ENCODE measurements at places on chromosomes 16 and 17.
A peak's percentile ranks its signal among the peaks of the same experiment; 100 is the strongest.

- no peak for DNase-seq
These were observed 33.7 kb downstream of the TOM1L2 start for GRCh38 chr17:17938388-17939107.

DNA sequence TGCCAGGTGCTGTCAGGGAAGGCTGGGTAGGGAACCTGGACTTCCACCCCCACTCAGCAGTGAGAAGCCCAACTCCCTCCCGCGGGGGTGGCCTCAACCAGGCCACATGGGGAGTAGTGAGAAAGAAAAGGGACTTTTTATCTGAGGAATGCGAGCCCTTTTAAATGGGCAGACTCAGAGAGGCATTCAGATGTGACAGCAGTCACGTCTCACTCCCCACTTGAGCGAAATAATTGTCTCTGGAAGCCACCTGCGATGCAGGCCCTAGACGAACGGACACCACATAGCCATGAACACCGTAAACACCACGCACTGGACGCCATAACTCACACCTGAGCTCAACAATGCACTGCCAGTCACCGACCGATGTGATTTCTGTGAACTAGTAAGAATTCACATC is 11.9 kb upstream of the CD300E start:
- no peak for DNase-seq

- peak; percentile 53 for DNase-seq
These were observed 22.7 kb downstream of the USP22 start for GRCh38 chr17:21019976-21020586.

- no peak for DNase-seq
These were observed 218.8 kb downstream of the IRF8 start for GRCh38 chr16:86117756-86118155.

DNA sequence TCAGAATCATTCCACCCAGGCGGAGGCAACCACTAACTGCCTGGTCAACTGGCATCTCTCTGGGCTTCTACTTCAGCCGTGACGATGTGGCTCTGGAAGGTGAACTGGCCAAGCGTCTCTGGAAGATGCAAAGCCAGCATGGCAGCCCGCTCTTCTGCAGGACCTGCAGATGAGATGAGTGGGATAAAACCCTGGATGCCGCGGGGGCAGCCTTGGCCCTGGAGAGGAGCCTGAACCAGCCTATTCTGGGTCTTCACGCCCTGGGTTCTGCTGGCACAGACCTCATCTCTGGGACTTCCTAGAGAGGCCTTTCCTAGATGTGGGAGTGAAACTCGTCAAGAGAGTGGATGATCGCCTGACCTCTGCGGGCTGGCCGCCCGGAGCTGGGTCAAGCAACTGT is 10.6 kb downstream of the UBB start:
- DNase-seq = no peak

DNA sequence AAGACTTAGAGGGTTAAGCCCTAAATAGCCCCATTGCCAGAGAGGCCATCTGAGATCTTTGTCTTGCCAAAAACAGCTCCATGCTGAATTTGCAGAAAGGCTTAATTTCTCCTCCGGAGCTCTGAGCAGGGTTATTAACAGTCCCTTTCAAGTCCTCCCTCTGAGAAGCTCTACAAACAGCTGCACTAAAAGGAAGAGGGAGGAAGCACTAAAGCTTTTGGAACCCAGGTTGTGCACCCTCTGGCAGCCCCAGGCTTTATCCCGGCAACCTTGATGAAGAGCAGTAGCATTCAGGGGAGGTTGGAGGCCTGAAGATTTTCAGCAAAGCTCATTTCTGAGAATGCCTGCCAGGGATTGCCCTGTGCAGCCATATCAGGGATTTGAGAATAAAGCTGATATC is 554.7 kb downstream of the RBFOX1 start:
- no peak for DNase-seq

DNA sequence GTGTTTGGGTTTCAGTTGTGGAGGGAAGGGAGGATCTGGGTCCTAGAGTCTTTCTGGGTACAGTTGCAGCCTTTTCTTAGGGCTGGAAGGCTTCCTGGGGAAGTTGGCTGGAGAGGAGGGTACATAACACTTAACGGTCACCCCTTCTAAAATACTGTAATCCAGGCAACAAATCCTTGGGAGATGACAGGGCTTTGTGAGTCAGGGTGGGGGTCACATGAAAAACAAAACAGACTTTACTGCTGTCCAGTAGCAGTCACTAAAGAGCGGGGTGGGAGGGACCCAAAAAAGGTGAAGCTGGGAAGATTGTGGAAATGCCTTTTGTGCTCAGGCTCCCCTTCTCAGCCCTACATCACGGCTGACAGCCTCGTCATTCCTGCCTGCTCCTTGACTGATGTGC is 6.3 kb downstream of the SAP30BP start:
- DNase-seq = no peak

DNA sequence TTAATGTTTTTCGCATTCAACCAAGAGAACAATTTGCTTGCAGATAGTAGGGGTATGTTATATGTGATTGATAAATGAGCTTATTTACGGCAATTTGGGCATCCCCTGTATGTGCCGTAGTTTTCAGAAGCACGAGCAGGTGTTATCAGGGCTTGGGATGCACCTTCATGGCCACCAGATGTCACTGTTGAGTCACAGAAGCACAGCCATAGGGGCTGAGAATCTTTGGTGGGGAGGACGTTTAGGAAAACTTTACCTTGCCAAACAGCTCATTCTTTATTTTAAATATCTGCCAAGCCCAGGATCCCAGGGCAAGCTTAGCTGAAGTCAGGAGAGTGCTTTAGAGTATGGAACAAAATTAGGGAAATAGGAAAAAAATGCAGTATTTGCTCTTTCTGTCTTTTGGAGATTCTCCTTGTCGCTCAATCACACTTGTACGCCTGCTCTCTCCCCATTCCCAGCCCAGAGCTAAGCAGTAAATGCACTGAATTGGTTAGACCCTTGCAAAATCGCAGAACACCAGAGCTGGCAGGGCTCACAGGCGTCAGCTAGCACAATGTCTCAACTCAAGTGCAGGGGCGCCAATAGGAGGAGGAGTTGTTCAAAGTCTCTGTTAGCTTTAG is 93.6 kb upstream of the MPHOSPH6 start:
- peak; percentile 54 for DNase-seq

DNA sequence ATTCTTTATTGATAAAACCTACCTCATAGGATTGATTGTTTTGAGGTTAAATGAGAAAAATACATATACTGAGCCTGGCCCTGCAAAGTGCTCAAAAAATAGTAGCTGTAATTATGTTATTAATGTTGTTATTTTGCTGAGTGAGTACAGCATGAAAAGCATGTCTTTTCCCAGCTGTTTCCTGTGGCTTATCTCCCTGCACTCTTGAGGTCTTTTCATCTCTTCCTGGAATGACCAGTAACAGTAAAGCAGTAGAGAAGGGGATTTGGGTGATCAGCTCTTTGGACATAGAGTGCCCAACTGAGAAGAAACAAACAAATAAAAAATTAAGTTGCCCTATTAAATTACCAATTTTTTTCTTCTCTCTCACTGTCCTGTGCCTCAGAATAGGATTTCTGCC is 53.7 kb downstream of the NFAT5 start:
- no peak for DNase-seq

DNA sequence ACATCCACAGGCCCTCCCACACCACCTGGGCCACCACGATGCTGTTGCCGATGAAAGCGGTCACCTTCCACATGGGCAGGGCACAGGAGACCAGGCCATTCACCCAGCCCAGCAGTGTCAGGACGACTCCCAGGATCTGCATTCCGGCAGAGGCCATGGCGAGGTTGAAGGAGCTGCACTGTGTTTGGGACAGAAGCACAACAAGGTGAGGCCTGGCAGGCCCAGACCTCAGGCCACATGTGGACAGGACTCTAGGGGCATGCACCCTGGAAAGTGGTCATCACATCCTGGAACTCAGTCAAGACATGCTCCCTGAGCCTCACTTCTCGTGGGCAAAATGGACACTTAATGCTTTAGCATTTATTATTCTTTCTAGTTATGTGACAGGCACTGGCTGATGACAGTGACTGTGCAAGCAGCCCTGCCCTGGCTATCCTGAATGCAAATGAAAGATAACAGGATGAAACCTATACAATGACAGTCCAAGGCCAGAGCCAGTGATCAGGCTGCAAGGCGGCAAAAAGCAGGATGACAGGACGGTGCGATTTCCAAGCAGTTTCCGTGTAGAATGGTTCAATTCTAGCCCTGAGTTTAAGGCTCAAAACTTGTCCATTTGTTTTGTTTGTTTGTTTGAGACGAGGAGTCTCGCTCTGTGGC is 2.0 kb downstream of the CLDN6 start:
- DNase-seq = no peak

DNA sequence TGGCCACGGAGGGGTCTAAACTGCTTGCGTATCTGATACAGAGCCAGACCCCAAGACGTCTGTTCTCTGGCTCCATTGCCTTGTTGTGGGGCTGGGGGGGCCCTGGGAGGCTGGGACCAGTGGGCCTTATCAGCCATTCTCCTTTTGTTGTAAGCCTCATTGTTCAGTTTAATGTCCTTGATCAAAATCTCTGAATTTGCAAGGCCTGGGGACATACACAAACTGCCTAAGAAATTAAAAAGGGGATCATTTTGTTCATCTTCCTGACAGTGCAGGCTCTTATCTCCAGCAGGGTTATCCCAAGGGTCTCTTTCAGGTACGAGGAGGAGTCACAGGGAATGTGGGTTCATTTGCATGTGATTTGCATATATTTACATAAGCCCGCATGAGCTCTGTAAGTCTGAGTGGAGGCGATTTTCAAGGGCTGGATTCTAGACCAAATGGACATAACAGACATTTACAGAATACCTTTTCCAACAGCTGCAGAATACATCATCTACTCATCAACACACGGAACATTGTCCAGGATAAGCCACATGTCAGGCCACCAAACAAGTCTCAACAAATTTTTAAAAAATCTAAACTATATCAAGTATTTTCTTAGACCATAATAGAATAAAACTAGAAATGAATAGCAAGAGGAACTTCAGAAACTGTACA is 269.8 kb downstream of the RBFOX1 start:
- no peak for DNase-seq

DNA sequence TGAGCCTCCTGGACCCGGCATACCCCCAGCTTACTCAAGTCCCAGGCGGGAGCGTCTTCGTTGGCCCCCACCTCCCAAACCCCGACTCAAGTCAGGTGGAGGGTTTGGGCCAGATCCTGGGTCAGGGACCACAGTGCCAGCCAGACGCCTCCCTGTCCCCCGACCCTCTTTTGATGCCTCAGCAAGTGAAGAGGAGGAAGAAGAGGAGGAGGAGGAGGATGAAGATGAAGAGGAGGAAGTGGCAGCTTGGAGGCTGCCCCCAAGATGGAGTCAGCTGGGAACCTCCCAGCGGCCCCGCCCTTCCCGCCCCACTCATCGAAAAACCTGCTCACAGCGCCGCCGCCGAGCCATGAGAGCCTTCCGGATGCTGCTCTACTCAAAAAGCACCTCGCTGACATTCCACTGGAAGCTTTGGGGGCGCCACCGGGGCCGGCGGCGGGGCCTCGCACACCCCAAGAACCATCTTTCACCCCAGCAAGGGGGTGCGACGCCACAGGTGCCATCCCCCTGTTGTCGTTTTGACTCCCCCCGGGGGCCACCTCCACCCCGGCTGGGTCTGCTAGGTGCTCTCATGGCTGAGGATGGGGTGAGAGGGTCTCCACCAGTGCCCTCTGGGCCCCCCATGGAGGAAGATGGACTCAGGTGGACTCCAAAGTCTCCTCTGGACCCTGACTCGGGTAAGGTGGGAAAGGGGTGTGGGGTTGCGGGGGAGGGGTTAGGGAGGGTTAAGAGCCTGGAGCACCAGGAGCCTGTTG is 1.6 kb downstream of the SENP3 start:
- DNase-seq = no peak

GRCh38 chr16:8996891-8997290 is 33.2 kb upstream of the USP7 start:
- DNase-seq = no peak

- DNase-seq = no peak
These were observed 26.8 kb upstream of the FBXO47 start for GRCh38 chr17:38994026-38994425.

DNA sequence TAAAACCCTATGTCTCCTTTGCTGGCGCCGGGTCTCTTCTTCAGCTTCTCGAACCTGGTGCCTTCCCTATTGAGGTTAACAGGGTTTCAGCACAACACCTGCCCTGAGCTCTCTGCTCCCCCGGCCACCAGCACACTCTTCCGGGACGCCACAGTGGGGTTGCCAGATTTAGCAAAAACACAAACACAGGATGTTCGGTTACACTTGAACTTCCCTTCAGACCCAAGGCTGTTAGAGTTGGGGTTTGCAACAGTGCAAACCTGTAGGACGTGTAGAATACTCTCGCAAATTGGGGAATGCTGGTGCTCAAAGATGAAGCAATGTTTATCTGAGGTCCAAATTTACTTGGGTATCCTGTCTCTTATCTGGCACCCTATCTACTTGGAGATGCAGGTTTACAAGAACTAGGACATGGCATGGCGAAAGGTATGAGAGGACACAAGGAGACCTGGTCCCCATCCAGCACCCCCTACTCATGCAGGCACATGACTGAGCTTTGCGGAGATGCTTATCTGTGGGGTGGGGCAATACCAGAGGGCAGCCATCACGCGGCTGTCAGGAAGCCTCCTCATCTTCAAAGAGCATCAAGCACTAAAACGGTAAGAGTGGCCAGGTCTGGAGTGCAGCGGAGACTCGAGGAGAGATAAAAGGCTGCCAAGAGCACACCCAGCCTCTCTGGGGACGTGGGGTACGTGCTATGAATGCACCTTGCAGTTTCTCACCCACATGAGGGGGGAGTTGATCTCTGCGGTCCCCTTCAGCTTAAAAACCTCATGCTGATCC is 52.8 kb downstream of the SDK2 start:
- DNase-seq = peak; percentile 81

DNA sequence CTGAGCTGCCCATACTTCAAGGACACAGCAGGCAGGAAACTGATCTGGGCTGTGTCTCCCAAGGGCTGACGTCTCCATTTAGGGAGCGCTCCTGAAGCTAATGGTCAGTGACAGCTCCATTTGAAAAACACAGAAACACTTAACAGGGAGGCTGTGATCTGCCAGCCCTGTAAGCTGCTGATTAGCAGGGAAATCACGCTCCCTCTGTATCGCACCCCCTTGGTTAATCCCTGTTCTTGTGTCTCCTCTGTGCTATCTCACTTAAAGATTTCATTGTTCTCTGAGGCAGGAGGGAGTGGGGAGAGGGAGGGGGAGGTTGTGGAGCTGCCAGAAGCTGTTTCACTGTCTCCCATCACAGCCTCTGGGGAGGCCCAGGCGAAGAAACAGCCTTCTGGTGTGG is 47.4 kb upstream of the CACNG3 start:
- no peak for DNase-seq

Data from activated CD4-positive, alpha-beta T cell treated with anti-CD3 and anti-CD28 coated beads, Interleukin-2, amount 10 ng/mL, durations not matched to agents 7 days and 5 days (primary cell).